ENCODE measurements at places on chromosomes 16 and 17. TPM values are rescaled to one million over a fixed set of nuclear protein-coding genes. Genes with fewer than 3 reads are reported as not detected.
A peak's percentile ranks its signal among the peaks of the same experiment; 100 is the strongest.

DNA sequence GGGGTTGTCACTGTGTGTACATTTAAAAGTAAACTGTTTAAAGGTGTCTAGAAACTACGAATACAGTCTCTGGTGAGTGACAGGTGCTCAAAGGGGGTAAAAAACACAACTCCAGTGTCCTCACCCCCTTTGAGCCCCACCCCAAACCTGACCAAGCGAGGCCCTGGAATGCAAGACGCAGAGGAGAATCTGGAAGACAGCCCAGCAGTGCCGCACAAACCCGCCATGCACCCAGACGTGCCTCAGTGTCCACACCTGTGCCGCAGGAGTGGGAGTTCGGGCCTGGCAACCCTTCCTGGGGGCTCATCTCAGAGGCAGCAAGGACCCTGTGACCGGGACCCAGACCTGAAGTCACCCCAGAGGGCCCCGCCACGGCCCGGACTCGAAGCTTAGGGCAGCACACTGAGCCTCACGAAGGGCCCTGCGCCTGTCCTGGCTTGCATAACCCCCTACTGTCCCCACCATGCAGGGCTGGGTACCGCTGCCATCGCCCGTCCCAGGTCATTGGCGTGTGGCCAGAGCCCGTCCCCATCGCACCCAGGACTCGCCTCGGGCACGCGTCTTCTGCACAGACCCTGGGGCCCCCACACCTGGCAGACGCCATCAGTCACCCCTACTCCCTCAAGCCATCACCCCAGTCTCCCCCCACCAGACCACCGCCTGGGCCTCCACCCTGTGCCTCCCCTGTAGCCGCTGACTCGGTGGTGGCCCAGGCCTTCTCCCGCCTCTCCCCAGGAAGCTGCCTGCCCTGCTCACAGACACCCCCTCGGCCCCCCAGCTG is 33.0 kb upstream of the ZC3H18 start:
- no peak overlapping the region for H3K27ac ChIP-seq
- no peaks in the 10 kb centered on the region for H3K36me3 ChIP-seq
- DNase-seq, result peak; percentile 54
- H3K4me1 ChIP-seq, result no peaks in the 10 kb centered on the region
- peaks cover 59% of the 10 kb centered on the region for H3K27me3 ChIP-seq

DNA sequence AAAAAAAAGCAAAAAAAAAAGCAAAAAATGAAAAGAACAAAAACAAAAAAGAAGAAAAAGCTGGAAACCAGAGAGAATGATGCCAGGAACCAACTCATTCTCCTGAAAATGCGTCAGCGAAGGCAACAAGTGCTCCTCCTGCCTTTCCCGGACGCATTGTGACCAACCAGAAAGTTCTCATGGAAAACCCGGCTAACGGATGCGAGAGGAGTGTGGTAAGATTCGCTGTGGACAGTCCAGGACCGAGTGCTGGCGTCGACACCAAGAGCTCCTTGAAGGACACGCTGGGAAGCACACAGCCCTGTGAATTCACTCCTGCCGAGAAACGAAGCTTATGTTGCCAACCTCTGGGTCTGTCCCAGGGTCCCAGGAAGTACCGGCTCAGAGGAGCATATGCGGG is 43.4 kb downstream of the METRNL start:
- peaks cover 88% of the 10 kb centered on the region for H3K27me3 ChIP-seq
- H3K4me1 ChIP-seq, result peaks cover 29% of the 10 kb centered on the region
- H3K36me3 ChIP-seq, result peaks cover 4% of the 10 kb centered on the region
- no peak overlapping the region for H3K4me3 ChIP-seq

- H3K4me1 ChIP-seq, result no peaks in the 10 kb centered on the region
- no peaks in the 10 kb centered on the region for H3K36me3 ChIP-seq
- no peaks in the 10 kb centered on the region for H3K27me3 ChIP-seq
- no peak overlapping the region for H3K4me3 ChIP-seq
- H3K27ac ChIP-seq, result no peak overlapping the region
These were observed 605.5 kb downstream of the RBFOX1 start for GRCh38 chr16:7938175-7938574.

The KRTAP2-3 gene
- 18.2 TPM for total RNA-seq

The C16orf78 gene
- total RNA-seq, result not detected

GRCh38 chr17:58517378-58517927 is 3.0 kb upstream of the MTMR4 start:
- H3K4me1 ChIP-seq, result peaks cover 31% of the 10 kb centered on the region
- no peaks in the 10 kb centered on the region for H3K27me3 ChIP-seq
- H3K27ac ChIP-seq, result peak overlapping the region; percentile 88
- H3K36me3 ChIP-seq, result peaks cover 47% of the 10 kb centered on the region

The TM4SF5 gene
- total RNA-seq, result 0.56 TPM

DNA sequence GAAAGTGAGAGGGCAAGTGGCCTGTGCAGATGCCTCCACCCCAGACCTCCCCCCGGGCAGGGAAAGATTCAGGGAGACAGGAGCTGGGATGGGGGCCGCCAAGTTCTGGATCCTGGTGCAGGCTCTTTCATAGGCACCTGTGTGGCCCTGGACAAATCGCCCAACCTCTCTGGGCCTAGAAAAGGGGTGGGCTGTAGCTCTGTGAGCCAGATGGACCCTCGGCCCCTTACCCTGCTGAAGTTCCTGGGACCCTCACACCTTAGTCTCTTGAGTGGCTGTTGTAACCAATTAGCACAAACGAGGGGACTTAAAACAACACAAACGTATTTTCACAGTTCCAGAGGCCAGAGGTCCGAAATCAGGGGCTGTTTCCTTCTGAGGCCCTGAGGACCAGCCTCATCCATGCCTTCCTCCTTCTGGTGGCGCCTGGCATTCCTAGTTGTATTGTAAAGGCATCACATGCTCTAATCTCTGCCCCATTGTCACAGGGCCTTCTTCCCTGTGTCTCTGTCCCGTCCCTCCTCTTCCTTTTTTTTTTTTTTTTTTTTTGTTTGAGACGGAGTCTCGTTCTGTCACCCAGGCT is 352.6 kb downstream of the SEC14L1 start:
- DNase-seq, result no peak
- H3K36me3 ChIP-seq, result peaks cover 71% of the 10 kb centered on the region
- no peak overlapping the region for H3K27ac ChIP-seq
- no peaks in the 10 kb centered on the region for H3K4me1 ChIP-seq

The MYH2 gene
- total RNA-seq, result not detected

GRCh38 chr17:79668344-79669250 is 57.7 kb upstream of the RBFOX3 start:
- peaks cover 98% of the 10 kb centered on the region for H3K27me3 ChIP-seq
- peaks cover 13% of the 10 kb centered on the region for H3K4me1 ChIP-seq
- H3K36me3 ChIP-seq, result peaks cover 16% of the 10 kb centered on the region
- no peak overlapping the region for H3K27ac ChIP-seq
- H3K4me3 ChIP-seq, result no peak overlapping the region
- no peak for DNase-seq

GRCh38 chr16:66421891-66422290 is 5.2 kb upstream of the BEAN1 start:
- H3K27ac ChIP-seq, result no peak overlapping the region
- no peak for DNase-seq
- H3K27me3 ChIP-seq, result peaks cover 39% of the 10 kb centered on the region
- no peak overlapping the region for H3K4me3 ChIP-seq
- H3K4me1 ChIP-seq, result peaks cover 15% of the 10 kb centered on the region
- H3K36me3 ChIP-seq, result no peaks in the 10 kb centered on the region

DNA sequence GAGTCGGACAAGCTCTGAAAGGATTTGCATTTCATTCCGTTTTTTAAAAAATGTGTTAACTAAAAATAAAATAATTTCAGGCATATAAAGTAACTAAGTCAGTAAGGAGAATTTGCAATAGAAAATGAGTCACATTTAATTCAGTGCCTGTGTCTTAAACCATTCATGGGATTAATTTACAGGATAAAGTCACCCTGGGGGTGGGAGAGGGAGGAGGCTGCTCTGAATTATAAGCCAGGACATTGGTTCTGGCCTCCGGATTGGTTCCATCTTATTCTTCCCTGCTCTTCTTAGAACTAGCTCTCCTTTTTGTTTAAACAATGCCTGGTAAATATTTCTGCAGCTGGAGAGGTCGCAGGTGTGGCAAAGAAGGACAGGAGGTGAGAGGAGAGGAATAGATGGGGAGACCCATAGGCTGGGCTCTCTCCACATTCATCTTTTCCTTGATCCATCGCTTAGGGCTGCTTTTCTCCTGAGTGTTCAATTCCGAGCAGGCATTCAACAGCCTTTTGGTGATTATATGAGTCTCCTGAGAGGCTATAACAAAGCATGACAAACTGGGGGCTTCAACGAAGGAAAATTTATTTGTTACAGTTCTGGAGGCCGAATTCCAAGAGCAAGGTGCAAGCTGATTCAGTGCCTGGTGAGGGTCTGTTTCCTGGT is 319.2 kb downstream of the PHKB start:
- peaks cover 42% of the 10 kb centered on the region for H3K27me3 ChIP-seq
- DNase-seq, result no peak
- no peaks in the 10 kb centered on the region for H3K36me3 ChIP-seq
- peaks cover 10% of the 10 kb centered on the region for H3K4me1 ChIP-seq
- no peak overlapping the region for H3K27ac ChIP-seq
- H3K4me3 ChIP-seq, result peak overlapping the region; percentile 55

DNA sequence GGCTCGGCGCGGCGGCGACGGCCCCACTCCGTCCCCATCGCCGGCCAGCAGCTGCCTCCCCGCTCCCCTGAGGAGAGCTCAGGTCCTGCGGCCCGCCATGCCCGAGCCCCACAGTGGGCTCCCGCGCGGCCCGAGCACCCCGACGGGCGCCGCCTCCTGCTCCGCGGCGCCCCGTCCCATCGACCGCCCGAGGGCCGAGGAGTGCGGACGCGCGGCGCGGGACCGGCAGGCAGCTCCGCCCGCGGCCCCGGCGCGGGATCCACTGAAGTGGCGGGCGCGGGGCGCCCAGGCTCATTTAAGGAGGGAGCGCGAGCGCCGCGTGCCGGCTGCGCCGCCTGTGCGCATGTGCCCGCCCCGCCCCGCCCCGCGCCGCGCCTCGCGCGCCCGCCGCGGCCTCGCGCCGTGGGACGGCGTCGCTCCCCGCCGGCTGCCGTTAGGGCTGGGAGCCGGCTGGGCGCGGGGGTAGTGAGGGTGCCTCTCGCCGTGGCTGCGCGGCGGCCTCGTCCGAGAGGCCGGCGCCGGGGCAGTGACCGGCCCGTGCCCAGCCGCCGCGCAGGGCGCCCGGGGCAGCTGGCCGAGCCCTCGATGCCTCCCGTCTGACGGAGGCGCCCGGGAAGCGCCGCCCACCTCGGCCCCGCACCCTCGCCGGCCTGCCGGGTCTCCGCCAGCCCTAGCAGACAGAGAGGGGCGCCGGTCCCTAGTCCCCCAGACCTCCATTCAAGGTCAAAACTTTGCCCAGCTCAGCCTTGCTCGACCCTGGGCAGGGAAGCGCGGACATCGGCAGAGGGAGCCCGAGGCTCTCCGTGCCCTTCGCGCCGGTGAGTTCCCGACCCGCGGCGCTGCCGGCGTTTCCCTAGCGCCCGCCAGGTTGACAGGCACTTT is at the start of gene NETO2:
Gene NETO2 (minus strand): TSS at position 269 of the 882 bp plus-strand sequence. CDS start 333 bp downstream, outside the sequence.
- peak within 1 kb of the TSS; percentile 94 for H3K4me3 ChIP-seq
- peaks cover 24% of the 10 kb centered on the region for H3K4me1 ChIP-seq

The KRT9 gene
- total RNA-seq, result not detected

DNA sequence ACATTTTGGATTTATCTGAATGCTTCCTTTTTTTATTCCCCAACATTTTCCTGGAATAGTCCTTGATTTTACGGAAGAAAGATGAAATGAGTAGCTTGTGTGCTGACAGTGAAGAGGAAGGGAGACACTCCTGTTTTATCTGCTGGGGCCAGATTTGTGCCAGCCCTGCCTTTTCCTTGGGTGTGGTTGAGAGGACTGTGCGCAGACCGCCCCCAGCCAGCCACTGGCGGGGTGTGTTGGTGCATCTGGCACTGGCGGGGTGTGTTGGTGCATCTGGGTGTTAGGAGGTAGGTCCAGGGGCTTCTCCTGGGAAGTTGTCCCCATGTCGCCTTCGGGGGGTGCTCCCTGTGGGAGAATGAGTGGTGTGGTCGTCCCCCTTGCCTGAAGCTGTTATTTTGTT is 39.5 kb downstream of the RAP1GAP2 start:
- H3K27ac ChIP-seq, result no peak overlapping the region
- no peak overlapping the region for H3K4me3 ChIP-seq
- DNase-seq, result no peak
- H3K4me1 ChIP-seq, result no peaks in the 10 kb centered on the region

The SPATA32 gene
- 0.85 TPM for total RNA-seq

DNA sequence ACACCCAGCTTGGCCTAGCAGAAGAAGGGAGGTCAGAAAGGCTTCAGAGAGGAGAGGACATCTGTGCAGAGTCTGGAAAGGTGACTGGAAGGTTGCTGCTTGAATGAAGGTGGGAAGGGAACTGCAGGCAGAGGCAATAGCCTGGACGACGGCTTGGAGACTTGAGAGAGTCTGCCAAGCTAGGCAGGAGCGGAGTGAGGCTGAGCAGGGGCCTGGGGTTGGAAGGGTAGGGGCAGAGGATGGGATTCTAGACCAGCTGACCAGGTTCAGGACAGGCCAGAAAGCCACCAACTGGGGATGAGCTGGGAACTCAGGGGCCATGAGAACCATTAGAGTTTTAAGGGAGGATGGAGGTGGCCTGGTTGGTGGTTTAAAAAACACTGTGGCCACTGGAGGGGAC is 339 bp upstream of the SGCA start:
- no peak overlapping the region for H3K27ac ChIP-seq
- peaks cover 12% of the 10 kb centered on the region for H3K36me3 ChIP-seq
- H3K4me1 ChIP-seq, result peaks cover 30% of the 10 kb centered on the region
- DNase-seq, result no peak
- no peak overlapping the region for H3K4me3 ChIP-seq

DNA sequence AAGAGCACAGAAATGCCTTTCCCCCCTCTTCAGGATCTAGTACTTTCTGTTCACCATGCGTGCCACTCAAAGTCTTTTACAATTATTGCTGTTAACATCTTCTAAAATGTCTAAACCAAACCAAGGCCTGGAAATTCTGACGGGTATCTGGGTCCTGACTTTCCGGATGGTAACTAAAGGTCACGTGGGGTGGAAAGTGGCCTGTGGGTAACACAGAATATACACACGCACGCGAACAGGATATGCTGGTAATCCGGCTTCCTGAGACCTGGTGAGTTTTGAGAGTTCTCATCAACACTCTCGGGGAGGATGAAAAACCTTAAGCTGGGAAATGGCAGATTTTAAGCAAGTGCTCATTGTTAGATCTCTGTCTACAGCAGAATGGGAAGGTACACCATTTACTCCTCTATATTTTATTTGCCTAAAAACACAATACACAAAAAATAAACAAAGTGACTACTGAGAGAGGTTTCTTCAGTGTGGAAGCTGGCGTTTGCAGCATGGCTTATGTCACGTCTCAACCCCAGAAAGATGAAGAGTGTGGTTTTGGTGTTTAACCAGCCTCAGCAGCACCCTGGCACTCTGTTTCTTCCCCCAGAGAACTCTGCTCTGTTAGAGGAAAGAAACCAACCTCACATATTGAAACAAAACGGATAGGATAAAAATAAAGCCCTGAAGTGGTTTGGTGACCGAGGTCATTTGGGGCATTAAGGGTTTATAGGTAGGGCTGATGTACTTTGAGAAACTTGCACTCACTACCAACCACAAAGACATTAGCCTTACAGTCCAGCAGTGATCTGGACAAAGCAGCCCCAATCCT is 37.3 kb downstream of the SMG6 start:
- no peak overlapping the region for H3K27ac ChIP-seq
- H3K27me3 ChIP-seq, result no peaks in the 10 kb centered on the region
- DNase-seq, result no peak
- no peaks in the 10 kb centered on the region for H3K4me1 ChIP-seq

The RNF157 gene
- 17.6 TPM for total RNA-seq

The FA2H gene
- 122 TPM for total RNA-seq

All from Calu3 (cell line).